ENCODE measurements at places on chromosomes 7 and 10.

DNA sequence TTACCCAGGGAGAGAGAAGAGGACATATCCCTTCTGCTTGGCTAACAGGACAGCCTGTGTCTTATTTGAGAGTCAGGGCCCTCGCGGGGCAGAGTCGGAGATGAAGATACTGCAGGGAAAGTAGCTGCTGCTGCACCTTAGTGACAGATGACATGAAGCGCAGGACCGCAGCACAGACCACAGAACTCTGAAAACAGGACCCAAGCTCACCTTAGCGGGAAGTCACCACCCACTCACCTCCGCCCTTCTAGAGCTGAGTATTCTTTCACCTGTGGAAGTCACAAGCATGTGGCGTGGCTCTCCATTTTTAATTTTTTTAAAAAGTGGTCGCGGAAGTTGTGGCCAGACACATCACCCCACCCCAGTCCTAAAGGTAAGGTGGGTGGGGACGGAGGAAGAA lies 191.4 kb downstream of the FAM107B start:
- peak; percentile 62 for DNase-seq

DNA sequence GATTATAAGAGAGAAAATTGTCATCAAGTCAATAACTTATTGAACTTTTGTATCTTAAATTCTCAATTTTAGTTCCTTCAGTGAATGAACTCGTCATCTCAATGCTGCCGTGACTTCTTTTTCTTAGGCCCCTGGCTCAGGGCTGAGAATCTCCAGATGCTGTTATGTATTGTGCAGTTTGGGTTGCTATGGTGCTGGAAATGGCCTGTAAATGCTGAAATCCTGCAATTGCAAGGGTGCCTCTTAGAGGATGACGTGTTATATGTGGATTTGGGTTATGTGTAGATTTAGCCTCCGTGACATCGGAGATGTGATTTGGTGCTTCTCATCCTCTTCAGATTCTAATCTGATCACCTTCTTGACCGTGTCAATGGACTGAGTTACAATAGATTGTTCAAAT lies 55.7 kb upstream of the ZRANB1 start:
- DNase-seq, result no peak

GRCh38 chr7:98051118-98051744 lies 55.4 kb upstream of the LMTK2 start:
- DNase-seq, result peak; percentile 3

GRCh38 chr10:106284802-106285587 lies 879.5 kb downstream of the SORCS1 start:
- DNase-seq, result no peak

All from stimulated activated CD8-positive, alpha-beta memory T cell treated with anti-CD3 and anti-CD28 coated beads, Interleukin-4, amount 100 ng/mL, for 1 hour (primary cell).